Activated T-cell treated with anti-CD3 and anti-CD28 coated beads, Interleukin-2, amount 50 U/mL, for 72 hours (primary cell): ENCODE measurements at places on chromosomes 11 and 22. TPM values are rescaled to one million over a fixed set of nuclear protein-coding genes. Genes with fewer than 3 reads are reported as not detected.

DNA sequence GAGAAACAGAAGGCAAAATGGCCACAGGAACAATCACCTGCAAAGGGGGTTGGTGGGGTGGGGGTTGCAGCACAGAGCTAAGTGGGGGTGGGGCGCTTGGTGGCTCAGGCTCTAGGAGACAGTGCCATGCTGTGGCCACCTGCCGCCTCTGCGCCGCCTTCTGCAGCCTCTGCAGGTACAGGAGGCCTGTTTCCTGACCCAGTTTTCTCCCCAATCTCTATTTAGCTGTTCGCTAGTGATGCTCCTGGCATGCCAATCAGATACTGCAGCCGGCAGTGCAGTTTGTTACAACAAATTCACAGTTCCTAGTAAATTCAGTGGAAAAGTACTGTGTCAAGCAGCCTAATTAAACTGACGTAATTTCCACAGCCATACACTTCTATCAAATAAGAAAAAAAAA is 106.4 kb downstream of the SERGEF start:
- H3K36me3 ChIP-seq: no peaks in the 10 kb centered on the region
- no peak overlapping the region for H3K4me3 ChIP-seq
- H3K27me3 ChIP-seq: no peaks in the 10 kb centered on the region
- no peaks in the 10 kb centered on the region for H3K4me1 ChIP-seq
- DNase-seq: peak; percentile 10

L3MBTL2 gene
- total RNA-seq: 25.6 TPM

DNA sequence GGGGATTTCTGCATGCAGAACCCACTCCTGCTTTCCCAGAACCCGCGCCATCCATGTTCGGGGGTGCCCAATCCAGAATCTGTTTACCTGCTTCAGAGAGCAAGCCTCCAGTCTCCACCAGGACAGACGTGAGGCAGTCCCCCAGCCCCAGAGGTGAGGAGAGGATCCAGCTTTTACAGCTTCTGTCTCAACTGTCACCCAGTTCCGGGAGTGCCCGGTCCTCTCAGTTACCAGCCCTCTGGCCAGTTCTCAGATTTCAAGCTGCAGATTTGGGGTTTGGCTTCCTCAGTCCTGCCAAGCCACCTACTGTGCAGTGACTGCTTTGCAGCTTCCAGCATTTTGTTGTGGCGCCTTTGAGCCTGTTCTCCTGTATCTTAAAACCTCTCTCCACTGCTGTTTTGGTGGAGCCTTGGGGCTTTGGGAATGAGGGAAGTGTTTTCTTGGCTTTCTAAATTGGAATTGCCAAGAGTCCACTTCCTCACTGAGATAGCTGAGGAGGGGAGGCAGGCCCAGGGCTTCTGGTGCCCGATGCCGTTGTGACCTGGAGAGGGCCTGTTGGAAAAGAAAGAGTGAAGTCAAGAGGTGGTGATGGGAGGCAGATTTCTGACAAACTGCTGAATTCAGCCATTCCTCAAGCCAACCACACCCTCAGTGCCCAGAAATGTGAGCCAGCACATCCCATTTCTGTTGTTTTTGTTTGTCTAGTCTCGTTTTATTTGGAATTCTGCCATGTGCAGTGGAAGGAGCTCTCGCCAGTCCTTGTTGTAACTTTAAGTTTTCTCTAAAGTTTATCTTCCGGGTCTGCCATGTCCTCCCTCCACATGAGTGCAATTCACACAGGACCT is 513.4 kb downstream of the TBC1D22A start:
- no peak for DNase-seq
- peaks cover 19% of the 10 kb centered on the region for H3K27me3 ChIP-seq
- no peaks in the 10 kb centered on the region for H3K4me1 ChIP-seq
- H3K4me3 ChIP-seq: no peak overlapping the region
- H3K36me3 ChIP-seq: no peaks in the 10 kb centered on the region

MS4A12 gene
- not detected for total RNA-seq

DNA sequence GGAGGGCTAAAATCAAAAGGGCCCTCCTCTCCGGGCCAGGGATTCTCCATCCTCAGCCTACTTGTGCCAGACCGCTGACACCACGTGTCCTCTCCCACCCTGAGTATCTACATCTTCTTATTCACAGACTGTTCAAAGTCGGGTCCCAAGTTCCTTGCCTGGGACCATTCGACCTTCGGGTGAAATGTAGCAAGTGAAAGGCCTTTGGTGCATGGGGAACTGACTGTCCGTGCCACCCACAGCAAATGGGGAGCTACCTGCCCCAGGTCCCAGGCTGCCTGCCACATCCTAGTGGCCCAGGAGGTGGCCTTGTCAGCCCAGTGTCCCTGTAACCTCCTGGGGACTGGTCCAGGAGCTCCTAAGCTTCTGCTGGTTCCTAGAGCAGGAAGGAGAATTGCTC is 67.3 kb downstream of the RTL6 start:
- H3K4me3 ChIP-seq: no peak overlapping the region
- no peak overlapping the region for H3K27ac ChIP-seq
- H3K27me3 ChIP-seq: peaks cover 5% of the 10 kb centered on the region
- DNase-seq: no peak

- no peak overlapping the region for H3K27ac ChIP-seq
- H3K27me3 ChIP-seq: peaks cover 8% of the 10 kb centered on the region
- no peak overlapping the region for H3K4me3 ChIP-seq
- H3K36me3 ChIP-seq: no peaks in the 10 kb centered on the region
Measured at GRCh38 chr11:110028921-110029320, 64.3 kb upstream of the ZC3H12C start.

CDON gene
- 1.9 TPM for total RNA-seq

GRCh38 chr11:99979042-99979441 is 708.0 kb upstream of the ARHGAP42 start:
- H3K36me3 ChIP-seq: peaks cover 3% of the 10 kb centered on the region
- H3K27ac ChIP-seq: no peak overlapping the region
- no peak overlapping the region for H3K4me3 ChIP-seq
- no peaks in the 10 kb centered on the region for H3K4me1 ChIP-seq
- no peak for DNase-seq
- no peaks in the 10 kb centered on the region for H3K27me3 ChIP-seq

CFAP300 gene
- not detected for total RNA-seq

PHF21B gene
- 0.83 TPM for total RNA-seq

DNA sequence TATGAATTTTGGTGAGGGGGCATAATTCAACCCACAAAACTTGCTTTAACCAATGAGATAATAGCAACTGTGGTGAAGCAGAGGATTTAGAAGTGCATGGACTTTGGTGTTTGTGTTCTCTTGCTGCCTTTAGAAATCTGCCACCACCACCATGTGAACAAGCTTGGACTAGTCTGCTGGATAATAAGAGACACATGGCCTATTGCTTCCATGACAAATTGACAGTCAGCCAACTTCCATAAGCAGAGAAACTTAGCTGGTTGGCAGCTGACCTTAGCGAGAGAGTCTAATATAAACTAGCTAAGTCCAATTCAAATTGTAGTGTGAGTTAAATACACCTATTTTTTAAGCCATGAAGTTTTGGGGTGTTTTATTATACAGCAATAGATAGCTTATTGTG is 482.1 kb upstream of the ANO5 start:
- no peaks in the 10 kb centered on the region for H3K36me3 ChIP-seq
- H3K27ac ChIP-seq: no peak overlapping the region
- no peaks in the 10 kb centered on the region for H3K27me3 ChIP-seq
- no peaks in the 10 kb centered on the region for H3K4me1 ChIP-seq

DNA sequence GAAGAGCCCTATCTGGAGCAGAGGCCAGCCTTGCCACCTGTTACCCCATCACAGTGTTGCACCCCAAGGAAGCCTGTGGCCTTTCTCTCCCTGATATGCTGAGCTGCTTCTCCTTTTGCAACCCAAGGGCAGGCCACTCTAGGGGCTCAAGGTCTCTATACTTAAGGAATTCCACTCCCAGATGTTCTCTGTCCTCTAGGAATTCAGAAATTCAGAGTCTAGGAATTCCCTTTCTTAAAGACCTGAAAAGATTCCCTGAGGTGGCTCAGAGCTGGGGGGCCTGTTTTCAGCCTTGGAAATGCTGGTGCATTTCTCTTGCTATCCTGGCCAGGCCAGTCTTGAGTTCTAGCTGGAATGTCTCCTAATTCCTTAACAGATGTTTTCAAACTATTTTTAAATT is 68.0 kb upstream of the OLFML1 start:
- H3K4me1 ChIP-seq: peaks cover 2% of the 10 kb centered on the region
- H3K36me3 ChIP-seq: no peaks in the 10 kb centered on the region
- no peak overlapping the region for H3K4me3 ChIP-seq
- H3K27ac ChIP-seq: no peak overlapping the region
- DNase-seq: no peak

- no peak overlapping the region for H3K27ac ChIP-seq
- H3K36me3 ChIP-seq: no peaks in the 10 kb centered on the region
- H3K4me1 ChIP-seq: no peaks in the 10 kb centered on the region
- no peak overlapping the region for H3K4me3 ChIP-seq
- no peaks in the 10 kb centered on the region for H3K27me3 ChIP-seq
Measured at GRCh38 chr11:93840180-93840579, 10.2 kb downstream of the VSTM5 start.

APOA4 gene
- total RNA-seq: not detected

CCDC116 gene
- 0.22 TPM for total RNA-seq

OR5I1 gene
- total RNA-seq: not detected

SLC25A17 gene
- 18.8 TPM for total RNA-seq

DNA sequence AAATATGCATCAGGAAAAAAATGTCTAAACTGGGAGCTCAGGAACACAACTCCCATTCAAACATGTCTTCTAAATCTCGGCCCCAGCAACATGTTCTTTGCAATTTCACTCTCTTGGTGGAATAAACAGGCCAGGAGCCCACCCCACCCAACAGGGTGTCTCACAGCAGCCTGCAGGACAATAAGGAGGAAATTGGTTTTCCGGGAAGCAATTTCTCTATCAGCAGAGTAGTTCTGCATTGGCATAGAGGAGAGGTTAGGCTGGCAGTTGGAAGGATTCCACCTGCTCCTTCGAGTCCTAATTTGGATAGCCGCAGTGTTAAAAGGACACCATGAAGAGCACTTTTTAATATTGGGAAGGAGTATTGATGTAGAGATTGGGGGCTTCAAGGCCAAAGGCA is 55.9 kb upstream of the BARX2 start:
- H3K27ac ChIP-seq: no peak overlapping the region
- DNase-seq: no peak
- H3K4me3 ChIP-seq: no peak overlapping the region
- H3K36me3 ChIP-seq: no peaks in the 10 kb centered on the region
- H3K4me1 ChIP-seq: no peaks in the 10 kb centered on the region

RIC8A gene
- total RNA-seq: 134 TPM

GRCh38 chr22:24418786-24419474 is 8.5 kb upstream of the ADORA2A start:
- no peak overlapping the region for H3K4me3 ChIP-seq
- H3K4me1 ChIP-seq: peaks cover 9% of the 10 kb centered on the region
- DNase-seq: no peak

DEUP1 gene
- not detected for total RNA-seq

GRCh38 chr11:45906965-45907611 is at the start of gene FREY1:
FREY1 (minus strand) TSS chr11:45907271; CDS start chr11:45907245, 26 bp downstream.
- H3K4me3 ChIP-seq: no peak within 1 kb of the TSS
- H3K4me1 ChIP-seq: no peaks in the 10 kb centered on the region
- H3K27me3 ChIP-seq: no peaks in the 10 kb centered on the region

DDIAS gene
- total RNA-seq: 15.0 TPM

BCO2 gene
- total RNA-seq: 1.3 TPM

DNA sequence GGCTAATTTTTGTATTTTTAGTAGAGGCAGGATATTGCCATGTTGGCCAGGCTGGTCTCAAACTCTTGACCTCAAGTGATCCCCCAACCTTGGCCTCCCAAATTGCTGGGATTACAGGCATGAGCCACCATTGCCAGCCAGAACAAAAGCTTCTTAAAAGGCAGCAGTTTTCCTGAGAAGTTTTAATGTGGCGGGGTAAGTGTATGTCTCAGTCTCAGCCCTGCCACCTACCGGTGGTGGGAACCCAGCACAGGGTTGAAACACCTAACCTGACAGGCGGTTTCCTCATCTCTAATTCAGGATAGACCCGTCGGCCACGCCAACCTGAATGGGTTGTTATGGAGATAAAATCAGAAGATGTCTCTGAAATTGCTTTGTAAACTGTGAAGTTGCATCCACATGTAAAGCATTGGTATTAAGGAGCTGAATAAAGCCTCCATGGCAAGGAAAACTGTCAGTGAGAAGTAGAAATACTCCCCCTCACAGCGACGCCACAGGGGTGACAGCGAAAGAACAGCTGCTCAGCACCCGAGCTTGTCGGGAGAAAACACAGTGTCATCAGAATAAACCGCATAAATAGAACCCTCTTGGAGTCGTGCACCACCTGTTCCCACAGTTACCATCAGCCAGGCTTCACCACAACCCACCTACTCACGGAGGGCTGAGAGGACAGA is 165.9 kb upstream of the NCAM1 start:
- no peaks in the 10 kb centered on the region for H3K4me1 ChIP-seq
- no peaks in the 10 kb centered on the region for H3K27me3 ChIP-seq
- peak; percentile 9 for DNase-seq
- H3K27ac ChIP-seq: no peak overlapping the region
- H3K36me3 ChIP-seq: no peaks in the 10 kb centered on the region

- no peak for DNase-seq
- H3K36me3 ChIP-seq: no peaks in the 10 kb centered on the region
- no peak overlapping the region for H3K4me3 ChIP-seq
- H3K4me1 ChIP-seq: no peaks in the 10 kb centered on the region
- no peak overlapping the region for H3K27ac ChIP-seq
Measured at GRCh38 chr11:132248580-132248979, 878.2 kb downstream of the NTM start.

MMP10 gene
- 1.2 TPM for total RNA-seq

DNA sequence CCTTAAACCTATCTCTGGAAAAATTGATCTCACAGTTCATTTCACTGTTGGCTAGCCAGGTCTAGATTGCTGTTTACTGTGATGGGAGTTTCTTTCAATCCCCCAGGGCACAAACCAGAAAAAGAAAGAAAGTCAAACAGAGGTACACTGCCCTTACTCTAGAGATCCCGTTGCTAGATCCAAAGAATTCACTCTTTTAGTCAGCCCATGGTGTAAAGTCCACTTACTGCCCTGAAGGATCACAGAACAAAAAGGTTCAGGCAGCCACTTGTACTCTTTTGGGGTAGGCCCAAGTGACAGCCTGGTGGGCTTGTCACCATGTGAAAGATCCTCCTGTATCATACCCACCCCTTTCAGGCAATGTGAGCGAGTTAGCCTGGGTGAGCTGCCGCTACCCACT is 162.6 kb upstream of the CCDC179 start:
- H3K4me3 ChIP-seq: no peak overlapping the region
- H3K4me1 ChIP-seq: no peaks in the 10 kb centered on the region
- H3K27me3 ChIP-seq: no peaks in the 10 kb centered on the region
- no peaks in the 10 kb centered on the region for H3K36me3 ChIP-seq
- no peak for DNase-seq
- H3K27ac ChIP-seq: no peak overlapping the region

GRCh38 chr11:17413414-17414316 is 25.2 kb upstream of the KCNJ11 start:
- no peaks in the 10 kb centered on the region for H3K4me1 ChIP-seq
- no peaks in the 10 kb centered on the region for H3K36me3 ChIP-seq
- no peak overlapping the region for H3K4me3 ChIP-seq
- no peak for DNase-seq
